ENCODE measurements at places on chromosomes 6 and 20.

DNA sequence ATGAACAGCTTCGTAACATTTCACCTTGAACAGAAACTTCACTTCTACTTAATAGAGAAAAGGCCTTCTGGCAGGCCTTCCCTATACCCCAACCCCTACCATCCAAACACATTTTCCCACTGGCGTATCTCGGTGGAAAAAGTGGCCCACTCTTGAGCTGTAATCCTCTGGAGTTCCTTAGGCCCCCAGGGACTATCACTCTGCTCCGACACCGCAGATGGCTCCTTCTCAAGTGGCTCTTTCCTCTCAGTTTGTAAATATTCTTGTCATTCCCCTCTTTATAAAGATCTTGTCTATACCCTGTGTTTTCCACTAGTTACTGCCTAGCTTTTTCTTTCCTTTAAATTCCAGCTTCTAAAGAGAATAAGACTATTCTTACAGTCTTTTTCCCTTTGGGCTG lies 108.7 kb downstream of the MYB start:
- H3K27ac ChIP-seq, result no peak overlapping the region
- H3K27me3 ChIP-seq, result no peaks in the 10 kb centered on the region
- H3K4me3 ChIP-seq, result no peak overlapping the region
- H3K4me1 ChIP-seq, result no peaks in the 10 kb centered on the region

GRCh38 chr6:155309150-155309549 lies 5.1 kb downstream of the TFB1M start:
- H3K27ac ChIP-seq, result no peak overlapping the region
- no peaks in the 10 kb centered on the region for H3K4me1 ChIP-seq
- DNase-seq, result no peak
- H3K4me3 ChIP-seq, result no peak overlapping the region

DNA sequence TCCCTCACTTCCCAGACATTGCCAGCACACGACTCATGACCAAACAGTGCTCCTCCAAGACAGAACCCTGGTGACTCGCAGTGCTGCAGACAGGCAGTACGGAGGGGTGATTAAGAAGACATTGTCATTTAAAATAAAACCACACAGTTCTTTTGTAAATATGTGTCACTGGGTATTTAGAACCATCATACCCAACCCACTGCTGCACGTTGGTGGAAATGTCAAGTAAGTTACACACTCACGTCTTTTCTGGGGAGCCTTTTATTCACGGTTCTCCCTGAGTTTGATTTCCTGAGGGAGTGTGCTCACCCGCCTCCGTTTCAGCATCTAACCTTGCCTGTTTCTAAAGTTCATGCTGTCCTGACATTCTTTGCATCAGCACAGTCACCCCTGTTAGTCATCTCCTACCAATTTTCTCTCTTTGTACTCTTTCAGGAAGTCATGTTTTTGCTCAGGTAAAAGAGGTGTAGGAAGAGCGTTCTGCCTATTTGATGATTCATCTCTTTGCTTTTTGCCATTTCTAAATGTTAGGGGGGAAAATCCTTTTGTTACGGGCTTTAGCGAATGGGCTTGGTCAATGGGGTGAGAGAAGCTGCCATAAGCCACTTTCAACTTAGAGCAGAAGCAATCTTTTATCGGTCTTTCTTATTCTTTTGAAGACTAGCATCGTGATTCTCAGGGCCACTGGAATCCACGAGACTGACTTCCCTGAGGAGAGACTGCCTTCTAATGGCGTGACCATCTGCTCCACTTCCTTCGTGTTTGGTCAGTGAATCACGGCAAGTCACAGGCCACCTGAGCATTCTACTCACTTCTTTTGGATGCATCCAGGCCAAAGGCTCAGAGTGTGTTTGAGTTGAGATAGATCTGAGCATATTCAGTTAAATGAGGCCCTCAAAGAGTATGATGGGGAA lies 512.8 kb upstream of the JARID2 start:
- no peak for DNase-seq
- no peaks in the 10 kb centered on the region for H3K27me3 ChIP-seq
- H3K27ac ChIP-seq, result no peak overlapping the region

DNA sequence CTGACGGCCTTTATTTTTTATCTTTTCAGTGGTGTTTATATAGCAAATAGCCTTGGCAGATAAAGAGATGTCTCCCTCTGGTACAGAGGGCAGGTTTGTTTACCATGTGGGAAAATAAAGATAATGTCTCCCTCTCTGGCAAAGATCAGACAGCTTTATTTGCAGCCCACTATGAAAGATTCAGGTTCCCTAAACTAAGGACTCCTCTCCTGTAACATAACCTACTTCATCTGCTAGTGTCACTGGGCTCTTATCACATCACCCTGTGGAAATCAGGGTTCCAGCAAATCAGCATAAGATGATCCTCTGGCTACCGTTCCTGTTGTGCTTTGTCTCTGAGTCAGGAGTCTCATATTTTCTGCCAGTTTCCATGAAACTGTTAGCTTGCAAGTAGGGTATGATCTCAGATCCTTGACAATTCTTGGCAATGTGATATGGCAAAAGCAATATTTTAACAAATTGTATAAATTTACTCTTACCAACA lies 3.1 kb downstream of the FBXL4 start:
- H3K27ac ChIP-seq, result no peak overlapping the region
- H3K4me1 ChIP-seq, result peaks cover 21% of the 10 kb centered on the region
- no peak for DNase-seq
- no peaks in the 10 kb centered on the region for H3K36me3 ChIP-seq

DNA sequence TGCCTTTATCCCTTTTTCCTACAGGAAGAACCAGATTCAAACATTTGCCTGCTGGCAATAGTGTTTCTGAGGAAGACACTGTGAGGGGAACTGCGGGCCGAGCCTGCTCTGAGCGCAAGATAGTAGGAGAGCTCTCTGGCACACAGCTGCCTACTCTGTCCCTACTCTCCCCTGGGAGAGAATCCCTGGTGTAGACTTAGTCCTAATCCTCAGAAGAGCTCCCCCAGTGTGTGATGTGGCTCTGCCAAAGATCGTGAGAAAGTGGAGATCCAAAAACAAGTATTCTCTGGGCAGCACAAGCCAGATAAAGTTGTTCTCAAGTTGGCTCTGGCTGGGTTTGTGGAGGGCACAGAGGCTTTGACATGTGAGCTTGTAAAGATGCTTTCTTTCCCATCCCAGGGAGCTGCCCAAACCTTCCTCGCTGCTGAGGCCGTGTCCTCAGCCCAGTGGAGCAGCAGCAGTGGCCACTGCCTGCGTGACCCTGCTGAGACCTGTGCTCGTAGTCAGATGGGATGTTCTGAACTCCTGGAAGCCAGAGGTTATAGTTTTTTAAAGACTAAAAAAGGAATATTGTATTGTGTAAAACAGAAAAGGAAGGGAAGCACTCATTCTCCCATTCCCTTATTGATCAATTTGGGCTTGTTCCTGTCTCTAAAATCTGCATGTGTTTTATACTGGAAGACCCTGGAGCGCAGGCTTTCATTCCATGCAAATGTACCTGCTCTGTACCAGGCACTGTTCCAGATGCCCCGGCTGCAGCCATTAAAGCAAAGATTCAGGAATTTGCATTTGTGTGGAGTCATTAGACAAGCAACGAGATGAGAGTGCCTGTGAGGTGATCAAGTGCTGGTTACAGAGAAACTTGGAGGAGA lies 30.7 kb downstream of the PNLDC1 start:
- no peak for DNase-seq
- no peaks in the 10 kb centered on the region for H3K36me3 ChIP-seq
- no peak overlapping the region for H3K27ac ChIP-seq
- no peak overlapping the region for H3K4me3 ChIP-seq
- no peaks in the 10 kb centered on the region for H3K27me3 ChIP-seq
